ENCODE measurements at places on chromosomes 12 and 14.

DNA sequence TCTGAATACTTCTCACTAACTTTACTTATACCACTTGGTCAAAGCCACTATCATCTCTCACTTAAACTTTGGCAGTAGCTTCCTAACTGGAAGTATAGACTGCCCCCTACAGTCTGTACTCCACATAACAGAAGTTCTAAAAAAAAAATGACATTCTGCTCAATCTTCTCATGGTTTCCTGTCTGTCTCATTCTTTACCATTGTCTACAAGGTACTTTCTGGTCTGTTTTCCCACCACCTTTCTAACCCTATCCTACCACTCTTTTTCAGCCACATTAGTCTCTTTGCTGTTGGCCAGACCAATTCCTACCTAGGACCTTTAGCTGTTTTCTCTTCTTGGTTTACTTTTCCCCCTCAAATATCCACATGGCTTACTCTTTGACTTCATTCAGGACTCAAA, 14.7 kb downstream of the CPSF6 start:
- DNase-seq = no peak

GRCh38 chr12:19633194-19633593, 193.9 kb downstream of the AEBP2 start:
- DNase-seq = no peak

GRCh38 chr12:131232036-131232435, 278.3 kb downstream of the ADGRD1 start:
- no peak for DNase-seq

GRCh38 chr12:121949648-121950397, 31.4 kb downstream of the CFAP251 start:
- DNase-seq = no peak

GRCh38 chr12:112252184-112252583, 126.8 kb downstream of the TRAFD1 start:
- DNase-seq = no peak

GRCh38 chr12:93341409-93342049, 36.2 kb upstream of the NUDT4 start:
- DNase-seq = no peak

DNA sequence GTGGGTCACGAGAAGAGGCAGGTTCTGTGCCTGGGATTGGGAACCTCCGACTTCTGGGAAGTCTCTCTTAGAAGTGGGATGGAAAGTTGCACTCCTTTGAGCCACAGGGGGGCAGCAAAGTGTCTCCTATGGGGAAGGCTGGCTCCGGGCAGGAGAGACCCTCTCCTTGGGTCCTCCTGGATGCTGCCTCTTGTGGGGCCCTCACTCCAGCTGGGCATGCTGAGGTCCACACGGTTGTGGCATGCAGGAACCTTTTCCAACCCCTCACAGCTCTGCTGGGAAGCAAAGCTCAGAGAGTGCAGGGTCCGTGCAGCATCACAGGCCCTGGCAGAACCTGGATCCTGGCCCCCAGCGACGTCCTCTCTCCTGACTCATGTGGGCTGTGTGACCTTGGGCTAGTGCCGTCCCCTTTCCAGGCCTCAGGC, 17.4 kb downstream of the SDSL start:
- DNase-seq = no peak

DNA sequence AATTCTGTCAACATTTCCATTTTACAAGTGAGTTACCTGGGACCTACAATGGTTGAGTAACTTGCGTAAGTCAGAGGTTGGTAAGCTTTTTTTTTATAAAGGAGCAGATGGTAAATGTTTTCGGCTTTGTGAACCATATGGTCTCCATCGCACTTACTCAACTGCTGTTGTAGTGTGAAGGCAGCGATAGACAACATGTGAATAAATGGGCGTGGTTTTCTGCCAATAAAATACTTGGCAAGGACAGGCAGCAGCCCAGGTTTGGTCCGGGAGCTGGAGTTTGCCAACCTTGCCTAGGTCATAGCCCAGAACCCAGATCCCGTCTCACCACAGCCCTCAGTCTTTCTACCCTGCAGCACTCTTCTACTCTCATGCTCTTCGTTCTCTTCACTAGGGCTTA, 6.3 kb downstream of the DDX55 start:
- DNase-seq = no peak
